CD4-positive, alpha-beta T cell treated with Interleukin-15 for 4 hours (primary cell): ENCODE measurements at places on chromosomes 1 and 21.

DNA sequence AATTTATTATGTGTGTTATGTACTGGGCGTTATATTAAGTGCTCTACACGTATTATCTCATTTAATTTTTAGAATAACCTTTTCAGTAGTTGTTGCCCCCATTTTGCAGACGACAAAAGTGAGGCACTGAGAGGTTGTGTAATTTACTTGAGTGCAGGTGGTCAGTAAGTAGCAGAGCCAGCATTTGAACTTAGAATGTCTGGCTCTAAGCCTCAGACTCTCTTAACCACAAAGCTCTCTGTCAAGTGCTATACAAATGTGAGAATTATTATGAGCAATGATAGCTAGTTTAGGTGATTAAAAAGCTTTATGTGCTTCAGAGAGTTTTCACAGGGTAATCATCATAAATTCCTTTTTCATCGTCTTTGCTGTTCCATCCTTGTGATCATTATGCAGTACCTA, 96.3 kb upstream of the UBE2U start:
- no peak for DNase-seq

GRCh38 chr1:116983112-116983511, 18.4 kb upstream of the CD101 start:
- no peak for DNase-seq

DNA sequence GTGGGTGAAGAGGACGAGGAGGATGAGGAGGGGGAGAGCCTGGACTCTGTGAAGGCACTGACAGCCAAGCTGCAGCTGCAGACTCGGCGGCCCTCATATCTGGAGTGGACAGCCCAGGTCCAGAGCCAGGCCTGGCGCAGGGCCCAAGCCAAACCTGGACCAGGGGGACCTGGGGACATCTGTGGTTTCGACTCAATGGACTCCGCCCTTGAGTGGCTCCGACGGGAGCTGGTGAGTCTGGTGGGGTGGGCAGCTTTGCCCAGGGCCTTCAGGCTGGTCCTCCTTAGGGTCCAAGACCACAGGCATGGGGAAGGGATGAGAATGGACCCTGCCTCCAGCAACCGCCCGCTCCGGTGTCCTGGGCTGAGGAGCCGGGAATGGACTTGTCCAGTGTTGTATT, 430 bp downstream of the FAM167B start:
- no peak for DNase-seq

DNA sequence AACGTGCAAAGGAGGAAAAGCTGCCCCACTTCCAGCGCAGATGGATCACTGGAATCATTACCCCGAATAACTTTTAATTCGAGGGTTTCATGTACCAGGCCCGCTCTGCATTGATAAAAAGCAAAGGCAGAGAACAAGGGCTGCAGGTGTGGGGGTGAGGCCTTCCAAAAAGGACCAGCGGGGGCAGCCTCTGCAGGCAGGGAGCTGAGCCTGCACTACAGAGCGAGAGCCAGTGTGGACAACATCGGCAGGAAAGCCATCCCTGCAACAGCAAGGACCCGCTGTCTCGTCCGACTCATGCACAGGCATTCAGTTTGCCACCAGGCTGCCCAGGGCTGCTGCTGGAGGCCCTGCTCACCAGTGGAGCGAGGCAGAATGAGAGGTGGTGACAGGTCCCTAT, 27.1 kb upstream of the AJAP1 start:
- no peak for DNase-seq

DNA sequence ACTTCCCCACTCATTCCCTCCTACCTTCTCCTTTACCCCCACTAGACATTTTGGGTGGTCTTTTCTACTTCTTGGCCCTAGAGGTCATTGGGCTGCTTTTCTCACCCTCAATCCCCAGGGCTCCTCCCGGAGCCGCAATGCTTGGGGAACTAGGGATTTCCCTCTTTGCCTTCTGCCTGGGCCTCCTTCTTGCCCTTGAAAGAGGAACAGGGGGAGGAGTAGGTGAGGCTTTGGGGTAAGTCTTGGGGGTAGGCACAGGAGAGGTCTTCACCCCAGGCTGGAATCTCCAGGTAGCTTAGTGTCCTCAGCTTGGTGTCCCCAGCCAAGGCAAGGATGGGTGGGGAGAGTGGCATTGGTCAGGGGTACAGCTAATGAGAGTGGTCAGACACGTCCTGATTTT, 56.2 kb upstream of the EPS8L3 start:
- no peak for DNase-seq

GRCh38 chr1:28258628-28259251, 578 bp upstream of the SESN2 start:
- DNase-seq, result no peak

- DNase-seq, result no peak
Observed at GRCh38 chr21:45430521-45431501, 25.8 kb downstream of the COL18A1 start.

DNA sequence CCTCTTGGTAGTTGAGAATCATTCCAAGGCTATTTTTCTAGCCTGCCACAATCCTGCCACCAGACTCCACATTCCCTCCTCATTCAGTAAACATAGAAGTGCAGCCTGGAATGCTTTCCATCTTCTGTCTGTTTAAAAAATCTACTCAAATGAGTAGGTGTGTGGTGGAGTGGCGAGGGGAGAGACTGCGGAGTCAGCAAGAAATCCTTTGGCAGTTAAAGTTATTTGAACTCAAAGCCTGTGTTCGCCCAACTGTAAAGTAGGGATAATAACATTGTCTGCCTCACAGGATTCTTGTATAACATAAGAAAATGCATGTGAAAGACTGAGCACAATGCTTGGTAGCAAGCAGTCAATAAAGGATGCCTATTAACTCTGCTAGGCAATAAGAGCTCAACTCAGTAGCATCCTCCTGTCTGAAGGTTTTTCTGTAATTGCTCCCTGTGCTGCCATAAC, 22.2 kb upstream of the DPT start:
- DNase-seq, result no peak

DNA sequence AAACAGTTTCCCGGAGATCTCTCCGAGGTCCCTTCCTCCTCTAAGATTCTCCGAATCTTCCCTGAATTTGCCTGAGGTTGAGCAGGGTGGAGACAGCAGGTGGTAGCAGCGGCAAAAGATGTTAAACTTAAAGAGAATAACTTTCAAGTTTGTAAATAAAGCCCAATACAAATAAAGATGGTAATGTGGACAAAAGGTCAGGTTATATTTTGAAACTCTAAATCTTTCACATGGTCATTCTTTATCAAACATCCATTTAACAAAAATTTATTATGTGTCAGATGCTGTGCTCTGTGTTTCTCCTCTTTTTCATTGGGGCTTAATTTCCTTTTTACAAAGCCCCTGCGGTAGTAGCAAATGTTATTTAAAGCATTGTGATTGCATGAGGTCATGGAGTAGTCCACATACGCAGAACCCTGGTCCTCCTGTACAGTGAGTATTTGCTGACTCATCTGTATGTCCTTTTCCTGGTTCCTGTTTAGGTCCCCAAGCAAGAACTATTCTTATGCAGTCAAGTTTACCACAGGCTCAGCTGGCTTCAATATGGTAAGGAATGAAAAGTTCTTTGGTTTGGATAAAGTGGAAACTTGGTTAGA, 119.2 kb downstream of the ITSN1 start:
- no peak for DNase-seq

GRCh38 chr1:209527993-209528717, 55.4 kb upstream of the CAMK1G start:
- DNase-seq, result no peak

DNA sequence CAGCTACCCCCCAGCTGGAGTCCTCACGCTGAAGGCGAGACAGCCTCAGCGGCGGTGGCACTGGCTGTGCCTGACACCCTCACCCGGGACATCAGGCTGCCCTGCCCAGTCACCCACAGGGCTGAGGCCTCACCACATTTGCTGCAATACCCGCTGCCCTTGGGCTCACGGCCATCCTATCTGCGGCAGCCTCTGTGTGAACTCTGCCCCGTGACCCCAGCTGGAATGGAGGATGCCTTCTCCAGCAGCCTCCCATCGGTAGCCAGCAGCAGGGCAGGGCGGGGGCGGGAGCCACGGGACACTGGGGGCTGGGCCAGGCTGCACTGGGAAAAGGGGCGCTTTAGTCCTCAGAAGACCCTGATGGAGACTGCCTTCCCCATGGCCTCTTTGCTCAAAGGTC, 112.4 kb upstream of the ZBTB40 start:
- DNase-seq, result no peak

- no peak for DNase-seq
Observed at GRCh38 chr1:212288615-212289014, 3.4 kb downstream of the PPP2R5A start.

- DNase-seq, result peak; percentile 36
Observed at GRCh38 chr1:113812661-113813135, 422 bp upstream of the RSBN1 start.

DNA sequence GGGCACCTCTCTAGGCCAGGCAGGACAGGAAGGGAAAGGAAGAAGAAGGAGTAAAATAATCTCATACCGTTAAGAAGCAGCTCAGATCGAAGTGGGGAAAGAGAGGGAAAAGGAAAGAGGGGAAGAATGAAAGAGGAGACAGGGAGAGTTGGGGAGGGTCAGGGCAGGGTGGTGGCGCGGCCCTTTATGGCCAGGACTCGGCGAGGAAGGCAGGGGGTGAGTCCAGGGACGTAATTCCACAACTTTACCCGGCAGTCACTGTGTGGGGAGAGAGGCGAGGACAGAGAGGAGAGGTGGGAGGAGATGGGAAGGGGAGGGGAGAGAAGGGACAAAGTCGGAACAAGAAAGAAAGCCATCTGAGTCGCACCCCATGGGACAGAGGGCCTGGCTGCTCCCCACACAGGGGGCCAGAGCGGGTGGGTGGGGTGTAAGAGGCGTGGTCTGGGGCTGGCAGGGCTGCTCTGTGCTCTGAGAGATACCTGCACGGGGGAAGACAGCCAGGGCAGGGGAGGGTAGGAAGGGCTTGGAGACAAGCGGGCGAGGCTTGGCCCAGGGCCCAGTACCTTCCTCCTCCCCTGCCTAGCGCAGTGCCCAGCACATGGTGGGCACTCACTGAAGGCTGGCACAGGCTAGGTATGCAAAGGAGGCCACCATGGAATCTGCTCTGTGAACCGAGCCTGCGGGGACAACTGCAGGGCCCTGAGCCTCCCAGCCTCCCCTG, 49.4 kb downstream of the KIF21B start:
- no peak for DNase-seq

DNA sequence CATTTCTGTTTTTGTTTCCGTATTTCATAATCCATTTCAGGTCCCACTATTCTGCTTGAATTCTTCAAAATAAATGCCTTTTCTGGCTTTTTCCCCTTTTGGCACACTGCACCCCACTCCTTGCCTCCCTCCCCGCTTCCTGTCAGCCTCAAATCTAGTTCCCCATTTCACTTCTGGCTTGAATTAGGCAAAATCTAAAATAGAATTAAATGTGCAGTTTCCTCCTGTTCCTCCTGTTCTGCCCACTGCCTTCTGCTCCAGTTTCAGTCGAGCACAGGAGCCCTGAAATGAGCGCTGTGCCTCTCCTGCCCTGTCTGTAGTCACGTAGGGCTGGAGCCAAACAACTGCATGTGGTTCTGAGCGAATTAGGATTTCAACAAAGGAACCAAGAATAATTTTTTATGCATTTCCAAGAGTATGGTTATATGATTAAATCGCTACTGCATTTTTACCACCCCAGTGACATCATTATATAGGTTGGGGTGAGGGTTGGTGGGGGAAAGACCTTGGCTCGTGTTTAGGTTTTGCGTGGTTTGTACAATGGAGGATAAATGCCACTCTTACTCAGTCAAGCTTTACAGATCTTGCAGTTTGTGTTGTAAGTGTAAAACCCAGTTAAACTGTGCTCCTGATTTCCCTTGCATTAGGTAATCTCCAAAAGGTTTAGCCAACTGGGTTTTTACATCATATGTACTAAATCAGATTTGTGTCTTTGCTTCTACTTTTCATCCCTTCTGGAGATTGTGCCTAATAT, 114.9 kb downstream of the VPS13D start:
- DNase-seq, result no peak

DNA sequence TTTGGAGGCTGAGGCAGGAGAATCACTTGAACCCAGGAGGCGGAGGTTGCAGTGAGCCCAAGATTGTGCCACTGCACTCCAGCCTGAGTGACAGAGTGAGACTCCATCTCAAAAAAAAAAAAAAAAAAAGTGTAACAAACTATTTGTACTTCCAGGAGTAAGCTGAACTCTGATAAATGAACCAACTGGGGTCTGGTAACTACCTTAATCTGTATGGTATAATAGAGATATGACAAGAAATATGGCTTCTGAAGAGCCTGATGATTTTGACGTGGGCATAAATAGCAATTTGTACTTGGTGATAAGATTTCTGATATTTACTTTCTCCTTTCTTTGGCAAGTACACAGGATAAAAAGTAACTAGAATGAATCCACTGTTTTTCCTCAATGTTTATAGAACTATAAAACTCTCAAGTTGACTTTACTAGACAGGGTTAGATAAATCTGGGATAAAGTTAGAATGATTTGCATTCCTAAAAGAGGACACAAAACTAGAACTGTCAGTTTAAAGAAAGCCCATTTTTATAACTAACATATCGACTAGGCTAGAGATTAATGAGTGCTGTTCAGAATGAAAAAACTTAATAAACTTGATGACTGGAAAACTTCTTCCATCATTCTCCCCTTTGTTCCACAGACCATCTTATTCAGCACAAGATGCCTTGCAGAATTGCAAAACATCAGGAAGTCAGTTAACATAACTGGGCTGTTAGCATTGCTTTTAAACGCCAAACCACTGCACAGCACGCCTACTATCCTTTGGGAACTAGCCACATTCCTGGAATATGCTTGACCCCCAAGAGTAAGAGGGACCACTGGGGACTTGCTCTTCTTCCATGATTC, 51.5 kb upstream of the EDARADD start:
- no peak for DNase-seq

- DNase-seq, result no peak
Observed at GRCh38 chr1:36920801-36921405, 113.4 kb downstream of the GRIK3 start.

DNA sequence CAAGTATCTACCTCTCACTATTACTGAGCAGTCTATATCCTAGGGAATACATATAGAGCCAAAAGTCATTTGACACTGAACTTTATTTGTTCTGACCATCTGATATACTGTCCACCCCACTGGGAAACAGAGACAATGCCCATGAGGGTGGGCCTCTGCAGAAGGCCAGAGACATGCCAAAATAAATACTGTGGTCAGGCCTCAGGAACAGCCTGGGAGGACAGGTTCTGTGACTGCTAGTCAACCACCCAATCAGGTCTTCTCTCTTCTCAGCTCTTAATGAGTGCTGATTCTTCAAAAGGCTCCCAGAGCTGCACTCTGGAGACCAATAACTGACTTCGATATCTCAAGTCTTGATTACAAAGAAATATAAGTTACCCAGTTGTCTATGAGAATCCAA, 5.5 kb upstream of the ANKRD35 start:
- no peak for DNase-seq

DNA sequence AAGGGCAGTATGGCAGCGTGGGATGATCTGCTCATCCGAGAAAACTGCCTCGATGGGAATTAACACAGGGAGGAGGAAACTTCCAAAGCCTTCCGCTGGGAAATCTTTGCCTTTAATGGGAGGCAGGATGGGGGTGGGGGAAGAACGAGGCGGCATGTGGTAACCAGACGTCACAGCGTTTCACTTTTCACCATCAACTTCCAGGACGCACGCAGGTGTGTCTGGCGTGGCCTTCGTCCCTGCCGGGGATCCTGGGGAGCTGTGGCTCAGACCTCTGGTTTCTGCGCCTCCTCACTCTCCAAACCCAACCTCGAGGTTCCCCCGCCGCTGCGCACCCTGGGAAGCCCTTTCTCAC, 282 bp downstream of the RSPH1 start:
- DNase-seq, result no peak
